ENCODE measurements at places on chromosomes 2 and 18.
A peak's percentile ranks its signal among the peaks of the same experiment; 100 is the strongest.

GRCh38 chr18:49251451-49251850 lies 209.0 kb downstream of the DYM start:
- DNase-seq, result no peak

DNA sequence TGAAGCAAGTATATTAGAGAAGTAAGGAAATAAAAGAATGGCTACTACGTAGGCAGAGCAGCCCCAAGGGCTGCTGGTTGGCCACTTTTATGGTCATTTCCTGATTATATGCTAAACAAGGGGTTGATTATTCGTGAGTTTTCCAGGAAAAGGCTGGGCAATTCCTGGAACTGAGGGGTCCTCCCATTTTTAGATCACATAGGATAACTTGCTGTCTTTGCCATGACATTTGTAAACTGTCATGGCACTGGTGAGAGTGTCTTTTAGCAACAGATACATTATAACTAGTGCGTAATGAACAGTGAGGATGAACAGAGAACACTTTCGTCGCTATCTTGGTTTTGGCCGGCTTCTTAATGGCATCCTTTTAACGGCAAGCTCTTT lies 2.6 kb upstream of the UBE2F start:
- no peak for DNase-seq

- no peak for DNase-seq
Measured at GRCh38 chr2:44367591-44367990, 5.8 kb downstream of the CAMKMT start.

- no peak for DNase-seq
Measured at GRCh38 chr2:101175991-101176390, 24.8 kb upstream of the TBC1D8 start.

DNA sequence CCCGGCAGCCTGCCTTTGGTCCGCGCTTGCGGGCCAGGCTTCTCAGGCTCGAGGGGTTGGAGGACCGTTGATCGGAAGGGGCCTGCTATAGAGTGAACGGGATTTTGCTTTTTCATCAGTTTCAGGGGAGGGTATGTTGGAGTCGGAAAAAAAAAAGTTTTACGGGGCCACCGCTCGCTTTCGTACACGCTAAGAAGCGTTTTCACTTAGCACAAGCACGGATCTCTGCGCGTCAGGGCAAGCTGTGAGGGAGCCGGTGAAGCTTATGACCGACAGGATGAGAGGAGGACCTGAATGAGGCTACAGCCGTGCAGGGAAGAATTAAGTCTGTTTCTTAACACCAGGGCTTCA lies 443 bp downstream of the CPSF3 start:
- DNase-seq, result peak; percentile 34

- DNase-seq, result no peak
Measured at GRCh38 chr18:50113726-50114125, 81.2 kb downstream of the MYO5B start.

- no peak for DNase-seq
Measured at GRCh38 chr2:38743672-38744398, 7.3 kb downstream of the SRSF7 start.

GRCh38 chr2:206408323-206409320 lies 34.7 kb upstream of the ADAM23 start:
- DNase-seq, result peak; percentile 31

DNA sequence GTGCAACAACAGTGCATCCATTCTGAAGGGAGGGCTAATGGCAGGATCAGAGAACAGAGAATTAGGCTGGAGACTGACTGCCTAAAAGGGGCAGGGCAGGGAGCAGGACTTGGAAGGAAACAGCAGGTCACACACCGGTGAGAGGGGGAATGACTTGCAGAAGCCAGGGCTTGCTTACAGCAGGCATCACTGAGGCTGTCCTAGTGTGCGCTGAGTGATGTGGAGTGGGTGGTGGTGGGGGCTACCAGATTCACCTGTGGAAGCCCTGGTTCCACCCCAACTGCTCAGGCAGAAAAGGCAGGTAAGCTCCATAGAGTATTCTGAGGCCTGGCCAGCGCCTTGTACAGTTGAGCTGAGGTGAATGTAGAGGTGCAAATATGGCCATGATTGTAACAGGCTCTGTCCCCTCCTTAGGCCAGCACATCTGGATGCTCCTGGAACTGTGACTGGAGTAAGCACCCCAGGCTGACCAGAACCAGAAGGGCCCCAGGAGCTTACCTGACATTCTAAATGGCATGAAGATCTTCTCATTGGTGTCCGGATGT lies 49.4 kb downstream of the SFXN5 start:
- no peak for DNase-seq
